ENCODE measurements at places on chromosomes 6 and 20.

GRCh38 chr6:32962213-32962826 is 6.1 kb upstream of the BRD2 start:
- DNase-seq: no peak

DNA sequence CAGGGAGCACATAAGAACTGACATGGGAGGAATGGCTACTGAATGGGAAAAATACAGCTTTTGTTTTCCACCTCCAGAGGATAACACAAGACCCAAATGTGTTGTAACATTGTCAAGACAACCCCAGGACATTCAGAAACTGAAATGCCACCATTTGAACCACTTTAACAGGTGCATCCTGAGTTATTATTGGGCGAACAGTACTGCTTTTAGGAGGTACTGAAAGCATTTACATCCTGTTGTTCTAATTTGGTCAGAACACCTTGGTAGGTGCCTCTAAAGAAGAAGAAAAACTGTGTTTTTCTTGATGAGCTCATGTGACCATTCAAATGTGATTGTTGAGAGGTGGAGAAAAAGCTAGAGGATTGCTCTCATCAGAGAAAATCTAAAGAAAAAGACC is 6.4 kb upstream of the TXNDC5 start:
- DNase-seq: no peak

- no peak for DNase-seq
Measured at GRCh38 chr6:14540810-14541540, 423.4 kb downstream of the CD83 start.

DNA sequence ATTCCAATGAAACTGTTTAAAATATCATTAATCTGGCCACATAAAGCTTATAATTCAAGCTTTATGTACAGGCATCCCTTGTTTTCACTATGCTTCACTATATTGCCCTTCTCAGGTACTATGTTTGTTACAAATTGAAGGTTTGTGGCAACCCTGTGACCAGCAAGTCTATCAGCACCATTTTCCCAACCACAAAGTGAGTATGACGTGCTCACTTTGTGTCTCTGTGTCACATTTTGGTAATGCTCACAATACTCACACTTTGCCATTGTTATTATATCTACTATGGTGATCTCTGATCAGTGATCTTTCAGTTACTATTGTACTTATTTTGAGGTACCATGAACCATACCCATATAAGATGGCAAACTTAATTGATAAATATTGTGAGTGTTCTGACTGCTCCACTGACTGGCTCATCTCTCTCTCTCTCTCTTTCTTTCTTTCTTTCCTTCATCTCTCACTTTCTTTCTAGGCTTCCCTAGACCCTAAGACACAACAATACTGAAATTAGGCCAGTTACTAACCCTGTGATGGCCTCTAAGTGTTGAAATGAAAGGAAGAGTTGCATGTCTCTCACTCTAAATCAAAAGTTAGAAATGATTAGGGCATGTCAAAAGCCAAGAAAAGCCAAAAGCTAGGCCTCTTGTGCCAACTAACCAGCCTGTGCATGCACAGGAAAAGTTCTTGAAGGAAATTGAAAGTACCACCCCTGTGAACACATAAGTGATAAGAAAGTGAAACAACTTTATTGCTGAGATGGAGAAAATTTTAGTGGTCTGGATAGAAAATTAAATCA is 227.9 kb downstream of the BCAS1 start:
- DNase-seq: no peak

GRCh38 chr6:149567945-149568585 is 1.9 kb downstream of the GINM1 start:
- DNase-seq: no peak

DNA sequence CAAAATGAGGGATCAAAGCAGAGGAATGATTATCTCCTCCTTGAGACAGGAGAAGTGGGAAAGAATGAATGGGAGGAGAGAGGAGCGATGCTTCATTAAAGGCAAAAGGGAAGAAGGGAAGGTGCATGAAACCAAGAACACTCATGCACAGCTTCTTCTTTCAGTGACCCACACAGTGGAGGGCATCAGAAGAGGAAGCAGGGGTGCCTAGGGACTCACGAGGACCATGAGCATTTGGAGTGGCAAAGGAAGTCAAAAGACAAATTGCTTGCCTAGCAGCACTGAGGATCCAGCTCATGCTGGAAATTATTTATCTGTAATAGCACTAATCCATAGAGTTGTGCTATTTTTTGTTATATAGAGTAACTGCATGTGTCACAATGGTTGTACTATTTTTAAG is 66.1 kb downstream of the SMLR1 start:
- DNase-seq: no peak

DNA sequence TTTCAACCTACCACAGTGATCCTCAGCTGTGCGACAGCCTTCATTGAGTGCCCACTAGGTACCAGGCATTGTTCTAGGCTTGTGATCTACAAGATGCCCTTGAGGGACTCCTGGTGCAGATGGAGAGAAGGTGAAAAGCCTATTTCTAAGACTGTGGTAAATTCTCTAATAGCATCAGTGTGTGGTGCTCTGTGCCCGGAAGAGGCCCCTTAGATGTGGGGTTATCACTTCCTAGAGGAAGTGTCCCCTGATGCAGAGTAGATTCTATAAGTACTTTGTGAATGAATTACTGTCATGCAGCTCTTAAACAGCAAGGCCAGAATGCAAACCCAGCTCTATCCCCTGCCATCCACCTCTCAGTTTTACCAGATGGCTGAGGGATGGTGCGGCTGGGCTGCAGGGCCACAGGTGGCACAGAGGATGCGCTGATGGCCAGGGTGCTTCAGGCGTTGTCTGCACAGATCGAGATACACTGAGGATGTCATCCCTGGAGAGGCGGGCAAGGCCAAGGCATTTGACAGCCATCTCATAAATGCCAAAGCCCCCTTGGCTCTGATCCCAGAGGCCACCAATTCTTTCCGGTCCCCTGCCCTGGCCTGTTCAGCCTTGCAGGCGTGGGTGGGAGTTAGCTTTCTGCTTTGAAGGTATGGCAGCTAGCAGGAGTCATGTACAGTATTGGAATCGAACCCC is 96.7 kb downstream of the TOX2 start:
- no peak for DNase-seq

GRCh38 chr20:45111799-45112471 is 3.0 kb downstream of the WFDC5 start:
- no peak for DNase-seq

- DNase-seq: no peak
Measured at GRCh38 chr20:22446613-22447446, 137.5 kb downstream of the FOXA2 start.

- DNase-seq: peak; percentile 26
Measured at GRCh38 chr6:165880686-165881085, 217.6 kb upstream of the PDE10A start.

DNA sequence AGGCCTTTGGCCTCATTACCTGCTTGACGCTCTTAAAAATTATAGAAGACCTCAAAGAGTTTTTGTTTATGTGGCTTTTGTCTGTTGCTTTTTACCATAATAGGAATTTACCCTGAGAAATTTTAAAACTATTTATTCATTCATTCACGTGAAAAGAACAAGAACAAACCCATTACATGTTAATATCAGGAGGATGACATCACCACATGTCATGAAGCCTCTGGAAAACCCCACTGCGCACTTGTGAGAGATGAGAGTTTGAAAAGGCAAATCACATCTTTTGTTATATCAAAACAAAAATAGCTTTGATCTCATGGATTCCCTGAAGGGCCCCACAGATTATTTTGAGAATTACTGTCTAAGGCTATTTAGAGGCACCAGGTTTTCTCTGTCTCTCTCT is 61.3 kb upstream of the EYA2 start:
- DNase-seq: no peak

DNA sequence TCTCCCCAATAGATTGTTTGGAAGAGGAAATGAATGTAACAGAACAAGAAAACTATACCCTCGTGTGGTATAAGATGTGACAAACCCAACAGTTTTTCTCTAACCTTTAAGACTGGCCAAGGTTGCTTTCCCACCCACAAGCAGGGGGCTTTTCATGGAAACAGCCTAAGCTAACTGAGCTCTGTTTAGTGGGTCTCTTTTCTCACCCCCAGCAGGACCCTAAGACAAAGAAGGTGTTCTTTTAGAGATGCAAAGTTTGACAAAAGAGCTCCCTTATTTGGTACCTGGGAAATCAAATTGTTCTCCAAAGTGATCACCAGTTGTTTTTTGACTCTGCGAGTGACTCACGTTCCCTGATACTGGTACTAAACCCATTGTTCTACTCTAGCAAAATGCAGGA is 59.1 kb downstream of the MBOAT1 start:
- DNase-seq: no peak

DNA sequence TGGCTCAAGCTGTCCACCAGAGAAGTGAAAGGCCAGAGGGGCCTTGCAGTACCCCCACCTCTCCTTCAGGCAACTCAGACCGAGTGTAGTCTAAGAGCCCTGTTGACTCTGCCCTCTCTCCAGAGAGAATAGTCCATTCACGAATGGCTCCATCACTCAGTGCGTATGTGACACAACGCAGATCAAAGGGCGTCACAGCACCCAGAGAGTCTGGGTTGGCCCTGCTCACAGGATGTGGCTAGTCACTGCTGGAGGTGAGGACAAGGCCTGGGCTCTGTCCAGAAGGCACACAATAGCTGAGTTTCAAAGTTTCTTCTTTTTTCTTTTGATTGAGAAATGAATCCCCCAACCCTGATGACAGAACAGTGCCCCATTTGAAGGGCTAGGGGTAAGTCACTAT is 74.1 kb downstream of the TRMT11 start:
- DNase-seq: no peak

GRCh38 chr6:679282-679681 is 13.7 kb downstream of the EXOC2 start:
- peak; percentile 38 for DNase-seq

GRCh38 chr6:128161263-128161662 is 260.4 kb upstream of the THEMIS start:
- DNase-seq: no peak

DNA sequence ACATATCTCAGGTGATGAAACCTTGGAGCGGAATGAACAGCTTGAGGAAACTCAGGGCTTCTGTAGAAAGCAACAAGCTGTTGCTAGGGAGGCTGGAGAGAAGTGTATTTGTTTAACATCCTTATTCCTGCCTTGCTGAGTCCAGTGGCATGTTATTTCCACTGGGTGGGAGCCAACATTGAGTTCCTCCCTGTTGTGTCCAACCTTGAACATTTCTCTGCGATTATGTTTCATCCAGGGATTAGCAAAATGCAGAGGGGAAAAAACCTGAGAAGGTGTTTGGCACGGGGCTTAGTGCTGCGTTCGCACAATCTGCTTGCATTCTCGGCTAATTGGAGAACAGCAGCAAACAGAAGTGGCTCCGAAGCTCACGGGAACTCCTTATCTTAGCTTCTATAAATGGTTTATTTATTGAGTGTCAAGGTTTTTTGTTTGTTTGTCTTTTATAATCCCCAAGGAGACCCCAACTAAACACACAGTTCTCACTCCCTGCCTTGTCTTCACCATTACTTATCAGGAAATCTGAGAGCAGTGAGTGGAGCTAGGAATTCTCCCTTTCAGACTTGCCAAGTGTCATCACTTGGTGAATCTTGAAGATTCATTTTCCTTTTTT is 412.8 kb downstream of the CDC5L start:
- peak; percentile 51 for DNase-seq

GRCh38 chr6:34126419-34126818 is 19.5 kb downstream of the GRM4 start:
- no peak for DNase-seq

GRCh38 chr6:148830614-148831013 is 83.8 kb downstream of the UST start:
- DNase-seq: peak; percentile 36

DNA sequence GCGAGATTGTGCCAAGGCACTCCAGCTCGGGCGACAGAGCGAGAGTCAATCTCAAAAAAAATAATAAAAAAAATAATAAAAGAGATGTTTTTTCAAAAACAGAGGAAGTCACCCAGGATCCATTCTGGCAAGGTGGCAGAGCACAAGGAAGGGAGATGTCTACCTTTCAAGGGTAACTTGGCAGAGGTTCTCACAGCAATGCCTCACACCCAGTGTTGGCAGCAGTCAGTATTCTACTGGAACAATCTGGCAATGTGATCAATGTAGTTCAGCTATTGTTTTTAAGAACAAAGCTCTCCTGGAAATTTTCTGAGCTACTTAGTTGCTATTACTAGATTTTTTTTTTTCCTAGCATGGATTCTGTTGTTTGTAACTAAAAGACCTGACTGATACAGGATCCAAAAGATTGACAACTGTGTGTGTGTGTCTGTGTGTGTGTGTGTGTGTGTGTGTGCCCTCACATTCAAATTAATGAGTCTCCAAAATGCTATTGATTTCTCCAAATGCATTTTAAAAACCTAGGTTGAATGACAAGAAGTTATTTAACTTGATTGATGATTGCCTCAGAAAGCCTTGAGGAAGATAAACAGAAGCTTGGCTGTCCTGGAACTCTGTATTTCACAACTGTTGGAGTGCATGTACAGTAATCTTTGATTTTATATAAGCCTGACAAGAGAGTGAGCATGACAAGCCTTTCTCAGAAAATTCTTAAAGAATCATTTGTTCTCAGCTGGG is 114.1 kb upstream of the RREB1 start:
- peak; percentile 14 for DNase-seq

DNA sequence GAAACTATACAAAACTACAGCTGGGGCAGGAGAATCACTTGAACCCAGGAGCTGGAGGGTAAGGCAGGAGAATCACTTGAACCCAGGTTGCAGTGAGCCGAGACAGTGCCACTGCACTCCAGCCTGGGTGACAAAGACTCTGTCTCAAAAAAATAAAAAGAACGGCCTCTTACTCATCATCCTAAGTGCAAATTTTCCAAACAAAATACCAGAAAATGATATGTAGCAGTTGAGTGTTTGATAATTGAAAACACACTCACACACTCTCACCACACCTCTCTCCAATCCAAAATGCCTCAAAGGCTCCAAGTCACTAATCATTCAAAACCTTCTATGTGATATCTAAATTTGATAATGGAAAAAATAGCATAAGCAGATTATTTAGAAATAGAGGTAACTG is 198.6 kb upstream of the SHLD1 start:
- DNase-seq: peak; percentile 17

DNA sequence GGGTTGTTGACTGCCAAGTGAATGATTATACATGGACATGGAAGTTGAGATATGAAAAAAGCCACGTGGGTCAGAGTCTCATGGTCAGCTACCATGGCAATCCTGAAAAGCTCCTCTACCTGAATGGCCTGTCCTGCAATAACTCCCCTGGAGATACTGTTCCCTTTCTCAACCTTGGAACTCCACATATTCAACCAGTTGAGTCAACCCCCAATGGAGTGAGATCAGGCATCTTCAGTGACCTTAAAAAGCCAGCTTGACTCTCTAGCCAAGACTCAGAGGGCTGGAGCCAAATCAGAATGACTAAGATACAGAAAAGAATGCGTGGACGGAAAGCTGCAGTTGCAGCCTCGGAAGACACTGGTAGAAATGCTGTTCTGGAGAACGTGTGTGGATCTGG is 341.3 kb downstream of the FOXA2 start:
- peak; percentile 6 for DNase-seq

- no peak for DNase-seq
Measured at GRCh38 chr6:103769431-103769830, 1090.3 kb downstream of the HACE1 start.
